Left lung (tissue), 14 donors: ENCODE measurements at places on chromosomes 13 and 19. TPM values are rescaled to one million over a fixed set of nuclear protein-coding genes. Genes with fewer than 3 reads are reported as not detected.

DNA sequence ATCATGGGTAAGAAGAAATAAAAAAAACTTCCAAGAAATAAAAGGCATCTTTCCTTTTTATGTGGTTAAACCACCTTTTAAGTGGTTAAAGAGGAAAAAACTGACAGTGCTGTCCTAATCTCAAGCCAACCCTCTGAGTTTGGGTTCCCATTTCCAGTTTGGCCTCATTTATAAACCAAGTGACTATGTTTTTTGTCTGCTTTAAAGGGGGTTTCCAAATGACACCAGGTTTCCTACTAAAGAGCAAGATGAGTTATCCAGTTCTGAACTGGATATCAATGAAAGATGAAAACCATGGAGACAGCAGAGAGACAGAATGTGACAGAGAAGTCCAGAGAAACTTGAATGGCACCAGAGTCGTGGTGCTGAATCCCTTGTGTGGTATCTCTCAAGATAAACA lies 251.5 kb downstream of the ABCC4 start:
- no peak for DNase-seq

Gene ZNF358
- 38.1 TPM for polyA plus RNA-seq

Gene PPM1N
- polyA plus RNA-seq: 0.25 TPM

- no peak for DNase-seq
Measured at GRCh38 chr19:35296644-35297514, 4.9 kb downstream of the MAG start.

GRCh38 chr13:23899555-23899954 lies 2.3 kb upstream of the C1QTNF9B start:
- peak; percentile 65 for DNase-seq
